Head of caudate nucleus (tissue), 42 donors: ENCODE measurements at places on chromosomes 12 and 14.

DNA sequence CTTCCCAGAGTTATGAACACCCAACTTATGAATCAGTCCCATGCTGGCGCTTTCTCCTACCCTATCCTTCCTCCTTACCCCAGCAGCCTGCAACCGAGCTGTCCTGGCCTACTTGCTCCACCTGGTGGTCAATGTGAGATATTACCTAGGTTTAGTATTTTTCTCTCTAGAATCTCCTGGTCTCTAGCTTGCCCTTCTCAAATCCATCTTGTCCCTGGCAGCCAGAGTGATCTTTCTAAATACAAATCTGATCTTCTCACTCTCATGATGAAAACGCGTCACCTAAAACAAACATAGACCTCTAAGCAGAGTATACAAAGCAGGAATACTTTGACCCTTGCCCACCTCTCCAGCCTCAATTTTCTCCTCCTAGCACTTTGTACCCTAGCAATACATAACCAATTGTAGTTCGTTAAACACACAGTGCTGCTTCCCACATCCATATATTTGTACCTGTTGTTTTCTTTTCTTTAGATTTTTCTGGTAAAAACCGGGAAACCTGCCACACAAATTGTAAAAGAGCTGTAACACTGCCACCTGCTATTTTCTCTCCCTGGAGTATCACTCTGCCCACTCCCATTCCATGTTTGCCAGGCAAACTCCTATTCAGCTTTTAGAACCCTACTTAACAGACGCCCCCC is 20.0 kb upstream of the TCP11L2 start:
- no peak for DNase-seq

DNA sequence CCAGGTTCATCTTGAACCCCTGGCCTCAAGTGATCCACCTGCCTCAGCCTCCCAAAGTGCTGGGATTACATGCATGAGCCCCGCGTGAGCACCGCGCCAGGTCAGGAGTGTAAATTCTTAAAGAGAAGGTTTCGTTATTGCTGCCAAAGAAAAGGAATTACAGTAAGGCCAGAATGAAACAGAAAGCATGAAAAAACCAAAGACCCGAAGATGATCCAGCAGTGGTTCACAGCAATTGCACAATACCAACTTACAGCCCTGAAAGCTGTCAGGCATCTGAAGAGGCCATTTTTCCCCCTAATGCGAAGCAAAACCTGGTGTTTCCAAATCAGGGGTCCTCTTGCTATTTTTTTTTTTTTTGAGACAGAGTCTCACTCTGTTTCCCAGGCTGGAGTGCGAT is 10.3 kb downstream of the RBM23 start:
- DNase-seq: no peak

GRCh38 chr12:65608319-65608916 is 215.9 kb upstream of the HMGA2 start:
- no peak for DNase-seq

GRCh38 chr14:99930420-99931274 is 134.6 kb upstream of the EVL start:
- no peak for DNase-seq

- DNase-seq: no peak
These were observed 496.7 kb downstream of the SLC6A15 start for GRCh38 chr12:84415946-84416345.

DNA sequence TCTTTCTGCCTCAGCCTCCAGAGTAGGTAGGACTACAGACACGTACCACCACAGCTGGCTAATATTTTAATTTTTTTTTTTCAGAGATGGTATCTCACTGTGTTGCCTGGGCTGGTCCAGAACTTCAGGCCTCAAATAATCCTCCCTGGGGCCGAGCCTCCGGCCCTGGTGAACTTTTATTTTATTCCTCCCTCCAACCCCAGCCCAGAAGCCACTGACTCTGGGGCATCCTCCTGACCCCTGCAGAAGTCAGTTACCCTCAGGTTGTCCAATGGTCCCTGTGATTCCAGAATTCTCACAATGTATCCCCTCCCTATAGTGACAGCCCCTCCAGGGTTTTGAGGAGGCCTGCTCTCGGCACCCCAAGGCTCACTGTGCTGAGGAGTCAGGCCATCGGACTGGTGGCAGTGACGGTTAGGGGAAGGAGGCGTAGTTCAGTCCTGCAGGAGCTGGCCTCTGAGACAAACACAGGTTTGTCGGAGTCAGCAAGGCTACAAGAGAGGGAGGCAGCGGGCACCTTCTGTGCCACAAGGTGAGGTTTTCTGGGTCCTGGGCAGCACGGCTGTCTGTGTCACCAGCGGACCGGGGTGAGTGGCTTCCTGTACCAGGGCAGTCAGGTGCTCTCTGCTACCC is 19.4 kb upstream of the FIGNL2 start:
- DNase-seq: no peak

- no peak for DNase-seq
These were observed 63.6 kb downstream of the STXBP6 start for GRCh38 chr14:24986206-24986893.

- no peak for DNase-seq
These were observed 145.8 kb downstream of the BICD1 start for GRCh38 chr12:32252199-32253073.

- DNase-seq: no peak
These were observed 653.9 kb upstream of the TMEM132C start for GRCh38 chr12:127613056-127613455.

- DNase-seq: no peak
These were observed 91.6 kb downstream of the NTF3 start for GRCh38 chr12:5523396-5524115.
